ENCODE measurements at places on chromosomes 12 and 14.

GRCh38 chr12:15982471-15982870 lies 71.3 kb downstream of the DERA start:
- DNase-seq = no peak

GRCh38 chr12:53333289-53333688 lies 2.9 kb downstream of the SP7 start:
- no peak for DNase-seq

- DNase-seq = no peak
Observed at GRCh38 chr12:1834186-1834925, 14.0 kb downstream of the LRTM2 start.

- no peak for DNase-seq
Observed at GRCh38 chr12:98513379-98514322, 1.7 kb upstream of the TMPO start.

DNA sequence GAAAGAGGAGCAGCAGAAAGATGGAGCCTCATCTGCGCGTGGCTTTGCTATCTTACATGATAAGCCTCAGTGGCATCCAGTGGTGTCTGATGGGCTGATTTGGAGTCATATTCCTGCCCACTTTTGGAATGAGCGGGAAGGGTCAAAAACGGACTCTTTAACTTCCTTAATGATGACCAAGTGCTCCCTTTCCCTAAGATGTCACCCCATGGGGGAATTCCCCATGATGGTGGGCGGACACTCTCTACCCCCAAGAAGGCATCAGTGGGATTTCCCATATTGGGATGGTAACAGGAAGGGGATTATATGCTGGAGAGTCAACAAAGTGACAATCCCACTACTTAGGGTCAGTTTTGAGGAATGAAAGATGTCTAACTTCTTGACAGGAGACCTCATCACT lies 110.9 kb downstream of the GPATCH2L start:
- no peak for DNase-seq

GRCh38 chr14:48582938-48583337 lies 907.5 kb upstream of the MDGA2 start:
- DNase-seq = no peak

GRCh38 chr14:52877628-52878027 lies 73.2 kb downstream of the FERMT2 start:
- no peak for DNase-seq

- DNase-seq = no peak
Observed at GRCh38 chr14:59090572-59090971, 97.9 kb upstream of the DAAM1 start.

- DNase-seq = no peak
Observed at GRCh38 chr12:67451206-67451605, 182.0 kb downstream of the CAND1 start.

- DNase-seq = no peak
Observed at GRCh38 chr12:21169878-21170472, 39.0 kb downstream of the SLCO1B1 start.

DNA sequence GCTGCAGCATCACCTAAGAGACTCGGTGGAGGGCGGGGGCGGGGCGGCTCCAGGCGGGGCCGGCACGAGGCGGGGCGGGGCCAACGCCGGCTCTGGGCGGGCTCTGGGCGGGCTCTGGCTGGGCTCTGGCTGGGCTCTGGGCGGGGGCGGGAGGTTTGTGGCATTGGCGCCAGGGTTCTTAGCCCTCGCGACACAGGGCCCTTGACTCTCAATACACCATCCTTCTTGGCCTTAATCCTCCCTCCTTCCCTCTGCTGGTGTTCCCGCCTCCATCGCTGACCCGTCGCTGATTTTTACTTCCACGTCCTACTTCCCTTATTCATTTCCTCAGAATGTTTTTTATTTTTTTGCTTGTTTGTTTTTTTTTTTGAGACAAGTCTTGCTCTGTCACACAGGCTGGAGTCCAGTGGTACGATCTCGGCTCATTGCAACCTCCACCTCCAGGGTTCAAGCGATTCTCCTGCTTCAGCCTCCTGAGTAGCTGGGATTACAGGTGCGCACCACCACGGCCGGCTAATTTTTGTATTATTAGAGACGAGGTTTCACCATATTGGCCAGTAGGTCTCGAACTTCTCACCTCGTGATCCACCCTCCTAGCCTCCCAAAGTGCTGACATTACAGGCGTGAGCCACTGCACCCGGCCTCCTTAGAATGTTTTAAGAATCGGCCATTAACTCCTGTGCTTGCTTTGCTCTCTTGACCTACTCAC lies at the start of gene BLTP3B:
BLTP3B (minus strand) TSS at position 24 of the 709 bp plus-strand sequence. CDS start 239 bp downstream, outside the sequence.
- DNase-seq = peak; percentile 76

DNA sequence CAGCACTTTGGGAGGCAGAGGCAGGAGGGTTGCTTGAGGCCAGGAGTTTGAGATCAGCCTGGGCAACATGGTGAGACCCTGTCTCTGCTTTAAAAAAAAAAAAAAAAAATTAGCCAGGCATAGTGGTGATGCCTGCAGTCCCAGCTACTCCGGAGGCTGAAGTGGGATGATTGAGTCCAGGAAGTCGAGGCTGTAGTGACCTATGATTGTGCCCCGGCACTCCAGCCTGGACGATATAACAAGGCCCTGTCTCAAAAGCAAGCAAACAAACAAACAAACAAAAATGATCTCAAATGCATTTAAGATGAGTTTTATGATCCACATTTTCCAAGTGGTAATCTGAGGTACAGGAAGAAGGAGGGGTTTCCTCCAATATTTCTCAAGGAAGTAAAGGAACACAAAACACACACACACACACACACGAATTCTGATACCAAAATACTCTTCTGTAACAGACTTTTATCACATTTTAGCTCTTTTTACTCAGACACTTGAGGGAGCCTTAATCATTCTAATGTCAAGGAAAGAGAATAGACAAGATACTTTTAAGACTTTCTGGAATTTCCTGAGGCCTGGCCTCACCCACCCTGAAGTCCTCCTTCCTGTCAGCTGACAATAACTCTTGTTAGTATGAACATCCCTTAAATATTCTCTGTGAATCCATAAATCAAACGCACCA lies 44.4 kb upstream of the CERS5 start:
- DNase-seq = no peak

DNA sequence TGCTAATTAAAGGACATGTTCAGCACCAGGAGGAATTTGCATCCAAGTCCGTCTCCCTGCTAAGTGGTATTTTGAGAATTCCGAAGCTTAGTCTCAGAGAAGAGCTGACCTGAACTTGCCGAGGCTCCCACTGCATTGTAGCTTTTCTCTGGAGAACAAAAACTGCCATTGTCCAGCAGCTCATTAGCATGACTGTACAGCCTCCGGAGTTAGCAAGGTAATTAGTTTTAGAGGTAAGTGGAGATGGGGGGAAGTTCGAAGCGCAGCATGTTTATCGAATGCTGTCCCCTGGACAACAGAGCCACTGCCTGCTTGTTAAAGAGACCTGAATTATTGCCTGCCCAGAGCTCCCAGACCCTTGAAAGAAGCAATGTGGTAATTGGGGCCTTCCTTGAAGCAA lies 160.3 kb upstream of the PELI2 start:
- no peak for DNase-seq

DNA sequence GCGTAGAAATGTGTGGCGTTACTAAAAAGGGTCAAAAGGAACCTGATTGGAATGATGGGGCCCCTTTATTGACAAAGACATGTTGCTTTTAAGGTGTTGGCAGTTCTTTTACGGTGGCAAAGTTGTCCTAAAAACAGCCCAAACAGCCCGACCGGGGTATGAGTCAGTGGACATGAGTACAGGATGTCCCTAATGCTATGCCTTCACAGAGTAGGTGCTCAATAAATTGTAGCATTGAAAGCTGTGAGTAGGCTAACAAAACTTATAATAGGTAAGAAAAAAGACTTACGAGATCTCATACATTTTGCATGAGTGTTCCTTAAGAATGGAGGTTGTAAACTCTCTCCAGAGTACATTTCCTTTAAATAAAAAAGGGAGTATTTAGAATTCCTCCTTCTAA lies 2.6 kb downstream of the ELK3 start:
- DNase-seq = no peak

DNA sequence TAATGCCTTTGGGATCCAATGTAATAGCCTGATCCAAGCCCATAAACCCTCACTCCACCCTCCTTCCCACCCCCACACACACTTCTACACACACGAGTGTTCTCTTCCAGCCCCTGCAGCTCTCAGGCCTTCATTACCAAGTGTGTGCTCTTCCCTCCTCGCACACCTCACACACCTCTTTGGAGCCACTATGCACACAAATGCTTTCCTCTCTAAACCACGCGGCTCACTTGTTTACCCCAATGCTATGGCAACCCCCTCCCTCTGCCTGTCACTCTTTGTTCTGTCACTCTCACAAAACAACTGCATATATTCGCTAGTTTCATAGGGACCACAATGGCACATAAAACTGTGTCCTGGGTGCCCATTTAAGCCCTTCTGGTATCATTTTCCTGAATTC lies 35.1 kb downstream of the PPP2R5E start:
- DNase-seq = no peak

GRCh38 chr12:76544601-76545261 lies 14.8 kb downstream of the OSBPL8 start:
- DNase-seq = no peak

DNA sequence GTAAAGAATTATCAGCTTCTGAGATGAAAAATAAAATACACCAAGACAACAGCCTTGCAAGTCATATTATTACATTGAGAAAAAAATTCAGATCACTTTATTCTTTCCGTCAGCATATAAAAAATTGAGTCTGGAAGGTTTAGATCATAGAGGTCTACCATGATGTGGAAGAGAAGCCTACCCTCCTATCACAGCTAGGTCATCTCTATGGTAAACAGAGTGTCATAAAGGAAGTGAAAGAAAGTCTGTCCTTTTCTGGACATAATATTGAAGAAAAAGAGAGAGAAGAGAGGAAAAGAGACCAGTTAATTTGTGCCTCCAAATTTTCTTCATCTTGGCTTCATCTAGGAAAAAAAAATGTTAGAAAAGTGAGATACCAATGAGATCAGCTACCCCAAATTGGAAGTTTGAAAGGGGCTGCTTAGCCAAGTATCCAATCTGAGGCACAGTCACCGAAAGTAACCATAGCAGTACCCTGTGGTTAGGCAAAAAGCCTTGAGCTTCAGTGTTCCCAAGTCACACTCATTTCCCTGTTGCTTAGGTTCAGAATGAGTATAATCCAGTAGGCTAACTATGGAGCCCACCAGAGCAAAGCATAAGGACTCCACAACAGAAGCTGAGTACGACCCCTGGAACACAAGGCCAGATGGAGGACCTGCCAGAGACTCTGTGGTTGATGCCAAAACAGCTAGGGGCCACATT lies 38.1 kb downstream of the DUSP6 start:
- no peak for DNase-seq

GRCh38 chr12:11748903-11749302 lies 99.4 kb downstream of the ETV6 start:
- no peak for DNase-seq

- no peak for DNase-seq
Observed at GRCh38 chr14:102893452-102893851, 29.0 kb upstream of the AMN start.

DNA sequence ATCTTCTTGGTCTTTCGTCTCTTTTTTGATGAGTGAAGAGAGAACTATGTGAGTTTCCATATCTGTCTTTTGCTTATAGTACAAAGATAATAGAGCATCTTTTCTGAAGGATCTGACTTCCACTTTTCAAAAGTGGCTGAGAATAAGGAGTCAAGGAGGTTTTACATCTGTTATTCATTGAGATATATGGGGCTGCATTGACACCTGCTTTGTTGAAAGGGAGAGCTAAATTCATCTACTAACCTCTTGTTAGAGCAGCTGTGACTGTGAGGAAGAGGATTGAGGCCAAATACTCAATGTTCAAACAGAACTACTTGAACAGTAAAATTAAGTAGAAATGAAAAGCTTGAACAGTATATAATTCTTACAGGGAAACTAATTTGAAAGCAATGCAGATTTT lies 130.2 kb upstream of the ATP2B1 start:
- no peak for DNase-seq

DNA sequence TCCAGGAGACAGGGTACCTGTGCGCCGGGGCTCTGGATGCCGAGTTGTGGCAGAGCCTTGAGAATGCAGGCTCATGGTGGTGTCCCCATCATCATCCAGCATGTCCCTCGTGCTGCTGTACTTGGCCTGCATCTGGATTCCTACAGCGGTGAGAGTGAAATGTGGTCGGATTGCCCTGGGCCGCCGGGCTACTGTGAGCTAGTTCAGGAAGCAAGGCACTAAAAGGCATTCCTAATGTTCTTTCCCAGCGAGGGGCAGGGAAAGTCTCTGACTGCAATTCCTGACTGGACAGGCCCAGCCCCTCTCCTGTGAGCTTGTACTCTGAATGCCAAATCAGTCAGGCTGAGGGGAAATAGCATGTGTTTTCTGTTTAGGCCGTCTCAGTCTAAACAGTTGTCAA lies at the start of gene CLEC1A:
CLEC1A (minus strand) TSS at position 195 of the 400 bp plus-strand sequence; CDS start at position 132, 63 bp downstream.
- no peak for DNase-seq

Data from activated CD4-positive, CD25-positive, alpha-beta regulatory T cell treated with anti-CD3 and anti-CD28 coated beads, Interleukin-2, amount 50 U/mL, for 16 hours (primary cell).